NCI-H524 (cell line): ENCODE measurements at places on chromosomes 2 and 18.
A peak's percentile ranks its signal among the peaks of the same experiment; 100 is the strongest.

DNA sequence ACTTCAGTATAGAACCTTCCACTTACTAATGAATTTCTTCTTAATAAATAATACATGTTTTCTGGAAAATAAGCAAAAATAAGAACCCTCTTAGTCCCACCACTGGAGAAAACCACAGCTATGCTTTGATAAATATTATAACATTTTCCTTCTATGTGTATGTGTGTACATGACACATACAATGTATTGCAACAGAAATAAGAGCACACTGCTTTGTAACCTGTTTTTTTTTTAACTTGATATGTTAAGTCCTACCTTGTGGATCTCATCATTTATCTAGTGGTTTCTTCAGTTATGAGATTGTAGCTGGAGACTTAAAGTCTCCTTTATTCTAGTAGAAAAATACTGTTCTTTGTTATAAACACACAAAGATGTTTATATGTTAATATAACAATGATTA lies 17.2 kb downstream of the INPP1 start:
- no peak for DNase-seq

DNA sequence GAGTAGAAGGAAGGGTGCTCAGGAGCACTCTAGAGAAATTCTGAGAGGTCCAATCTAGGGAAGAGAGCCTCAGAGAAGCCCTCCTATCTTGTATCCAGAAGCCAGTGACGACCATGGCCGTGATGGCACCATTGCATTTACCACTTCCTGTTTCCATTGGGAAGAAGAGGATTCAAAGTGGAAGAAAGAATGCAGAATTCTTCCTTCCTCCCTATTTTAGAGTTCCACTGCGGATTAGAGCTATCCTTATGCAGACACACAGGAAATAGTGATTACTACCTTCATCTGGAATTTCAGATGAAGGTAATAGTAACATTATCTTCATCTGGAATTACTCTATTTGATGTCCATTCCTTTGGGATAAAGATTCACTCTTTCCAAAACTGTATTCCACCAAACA lies 45.6 kb upstream of the PCBP1 start:
- DNase-seq, result no peak

DNA sequence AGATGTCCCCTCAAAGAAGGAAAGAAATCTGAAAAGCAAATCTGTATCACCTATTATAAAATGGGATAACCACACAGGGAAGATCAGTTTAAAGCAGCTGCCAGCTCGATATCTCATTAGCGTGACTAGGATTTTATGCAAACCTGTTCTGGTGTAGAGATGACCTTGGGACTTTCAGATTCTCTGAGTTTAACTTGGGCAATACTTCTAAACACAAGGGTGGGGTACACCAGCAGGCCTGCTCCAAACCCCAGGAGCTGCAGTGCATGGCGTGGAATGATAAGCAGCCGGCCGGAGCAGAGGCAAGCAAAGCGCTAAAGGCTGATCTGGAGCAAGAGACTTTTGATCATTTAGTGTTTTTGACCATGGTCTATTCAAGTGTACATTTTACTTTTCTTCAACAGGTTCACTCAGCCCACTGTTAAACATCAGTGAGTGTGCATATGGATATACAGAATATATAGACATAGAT lies 4.7 kb downstream of the SERTAD2 start:
- DNase-seq, result no peak

DNA sequence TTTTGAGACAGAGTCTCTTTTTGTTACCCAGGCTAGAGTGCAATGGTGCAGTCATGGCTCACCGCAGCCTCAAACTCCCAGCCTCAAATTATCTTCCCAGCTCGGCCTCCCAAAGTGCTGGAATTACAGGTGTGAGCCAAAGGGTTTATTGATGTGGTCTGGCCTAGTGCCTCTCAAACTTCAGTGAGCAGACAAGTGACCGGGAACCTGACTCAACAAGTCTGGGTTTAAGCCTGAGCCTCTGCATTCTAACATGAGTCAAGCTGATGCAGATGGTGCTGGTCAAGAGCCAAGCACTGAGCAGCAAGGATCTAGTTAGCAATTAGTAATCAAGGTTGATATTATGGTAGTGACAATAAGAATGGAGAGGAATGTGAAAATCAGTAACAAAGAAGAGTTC lies 21.3 kb downstream of the CDK15 start:
- no peak for DNase-seq

DNA sequence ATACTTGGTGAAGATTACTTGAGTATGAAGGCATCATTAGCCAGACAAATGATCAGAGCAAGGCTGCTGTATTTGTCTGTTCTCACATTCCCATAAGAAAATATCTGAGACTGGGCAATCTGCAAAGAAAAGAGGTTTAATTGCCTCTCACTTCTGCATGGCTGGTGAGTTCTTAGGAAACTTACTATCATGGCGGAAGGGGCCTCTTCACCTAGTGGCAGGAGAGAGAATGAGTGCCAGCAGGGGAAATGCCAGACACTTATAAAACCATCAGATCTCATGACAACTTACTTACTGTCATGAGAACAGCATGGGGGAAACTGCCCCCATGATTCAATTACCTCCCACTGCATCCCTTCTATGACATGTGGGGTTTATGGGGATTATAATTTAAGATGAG lies 452.3 kb downstream of the GALR1 start:
- no peak for DNase-seq

GRCh38 chr2:67217398-67217797 lies 179.7 kb upstream of the ETAA1 start:
- no peak for DNase-seq

DNA sequence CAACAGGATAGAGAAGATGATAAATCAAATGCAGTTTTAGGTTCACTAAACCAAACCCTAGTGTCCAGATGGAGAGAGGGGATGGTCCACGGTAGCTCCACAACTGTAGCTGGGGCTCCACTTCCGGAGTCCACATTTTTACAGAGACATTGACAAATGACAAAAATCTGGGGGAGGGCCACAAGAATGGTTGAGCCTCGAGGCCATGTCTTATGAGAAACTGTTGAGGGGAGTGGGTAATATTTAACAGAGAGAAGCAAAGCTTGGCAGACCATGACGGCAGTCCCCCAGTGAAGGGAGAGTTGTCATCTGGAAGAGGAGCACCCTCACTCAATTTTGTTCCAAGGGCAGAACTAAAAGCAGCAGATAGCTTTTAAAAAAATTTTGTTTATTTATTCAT lies 17.6 kb upstream of the EPHA4 start:
- DNase-seq, result no peak

GRCh38 chr2:100292022-100292580 lies 30.2 kb downstream of the LONRF2 start:
- no peak for DNase-seq

- no peak for DNase-seq
These were observed 85.7 kb upstream of the RBBP8 start for GRCh38 chr18:22847392-22847791.

DNA sequence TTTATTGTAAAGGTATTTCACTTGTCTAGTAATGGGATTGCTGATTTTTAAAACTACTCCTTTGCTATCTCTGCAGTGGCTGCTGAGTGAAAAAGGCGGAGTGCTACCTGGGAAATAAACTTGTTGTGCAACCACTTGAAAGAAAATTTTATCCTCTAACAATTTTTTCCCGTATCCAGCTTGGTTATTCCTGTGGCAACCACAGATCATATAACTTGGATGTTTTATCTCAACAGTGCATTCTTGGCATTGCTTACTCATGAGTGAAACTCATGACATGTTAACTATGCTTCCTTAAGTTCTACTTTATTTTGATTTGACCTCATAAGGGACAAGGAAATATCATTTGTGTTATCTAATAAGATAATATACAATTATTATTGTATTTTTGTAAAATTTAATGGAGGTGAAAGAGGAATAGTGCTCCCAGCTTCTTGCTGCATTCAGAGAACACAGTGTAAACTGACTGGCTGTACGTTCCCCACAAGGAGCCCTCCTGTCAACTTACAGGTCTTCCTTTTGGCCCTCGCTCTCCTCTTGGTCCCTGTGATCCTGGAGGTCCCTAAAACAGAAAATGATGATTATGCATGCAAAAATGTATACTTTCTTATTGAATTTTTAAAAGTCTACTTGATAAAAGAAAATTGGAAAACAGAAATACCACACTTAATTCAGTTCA lies 82.7 kb downstream of the COL5A2 start:
- no peak for DNase-seq

DNA sequence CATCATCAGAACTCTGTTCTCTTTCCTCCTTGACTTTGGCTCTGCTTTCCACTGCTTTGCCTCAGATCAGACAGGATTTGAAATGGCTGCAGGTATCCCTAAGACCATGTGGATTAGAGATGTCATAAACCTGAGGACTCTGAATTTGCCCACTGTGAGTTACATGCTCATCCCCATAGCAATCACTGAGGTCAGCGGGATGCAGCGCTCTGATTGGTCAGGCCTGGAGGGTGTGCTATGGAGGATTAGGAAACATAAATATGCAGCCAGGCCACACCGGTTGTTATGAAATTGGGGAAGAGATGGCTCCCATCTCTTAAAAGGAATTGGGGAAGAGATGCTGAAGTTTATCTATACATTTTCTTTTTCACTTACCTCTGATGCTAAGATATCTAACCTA lies 73.7 kb upstream of the DNAJC10 start:
- peak; percentile 28 for DNase-seq

DNA sequence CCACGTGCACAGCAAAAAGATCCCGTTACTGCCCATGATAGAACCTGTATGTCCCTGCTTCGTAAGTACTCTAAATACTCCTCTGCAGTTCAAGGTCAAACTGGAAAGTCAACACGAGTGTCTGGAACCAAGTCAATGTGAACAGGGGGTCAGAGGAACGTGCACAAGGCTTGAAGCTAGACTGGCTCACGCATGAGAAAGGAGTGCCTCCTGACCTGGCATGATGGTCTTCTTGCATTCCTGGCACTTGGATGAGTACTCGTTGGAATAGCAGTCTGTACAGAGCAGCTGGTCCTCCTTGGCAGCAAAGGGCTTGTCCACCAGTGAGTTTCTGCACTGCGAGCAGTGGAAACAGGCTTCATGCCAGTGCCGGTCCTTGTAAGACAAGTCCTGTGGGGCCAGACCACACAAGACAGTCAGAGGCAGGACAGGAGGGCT lies 25.5 kb downstream of the FHL2 start:
- DNase-seq, result no peak

GRCh38 chr18:13124411-13124810 lies 94.1 kb upstream of the LDLRAD4 start:
- no peak for DNase-seq

DNA sequence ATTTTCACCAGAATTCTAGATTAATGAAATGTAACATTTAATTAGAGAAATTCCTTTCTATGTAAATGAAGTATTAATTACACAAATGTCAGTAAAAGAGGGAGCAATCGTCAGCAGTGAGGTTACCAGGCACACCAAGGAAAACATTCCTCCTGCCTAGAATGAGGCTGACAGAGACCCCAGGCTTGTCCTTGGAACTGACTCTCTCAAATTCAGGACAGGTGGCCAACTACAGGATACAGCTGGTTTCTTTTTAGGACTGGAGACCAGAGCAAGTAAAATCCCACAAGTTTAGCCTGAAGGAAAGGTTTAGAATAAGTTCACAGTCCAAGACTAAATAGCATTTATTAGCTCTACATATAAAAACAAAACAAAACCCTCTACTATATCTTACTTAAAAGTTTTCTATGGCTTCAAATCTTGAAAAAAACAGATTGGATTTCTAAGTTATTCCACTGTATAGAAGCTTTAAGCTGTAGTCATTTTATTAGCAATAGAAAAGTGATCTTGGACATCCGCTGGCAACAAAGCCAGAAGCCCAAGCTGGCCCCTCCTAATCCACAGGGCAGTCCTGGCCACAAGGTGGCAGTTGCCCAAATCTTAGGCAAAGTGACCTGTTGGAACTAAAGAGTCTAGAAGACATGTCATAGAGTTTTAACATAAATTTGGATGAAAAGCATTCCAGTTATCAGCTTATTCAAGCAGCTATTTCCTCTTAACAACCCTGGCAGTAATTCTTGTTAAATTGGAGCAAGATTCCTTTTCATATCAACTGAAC lies 81.0 kb downstream of the SP3 start:
- DNase-seq, result peak; percentile 46

- no peak for DNase-seq
These were observed 7.7 kb downstream of the FAM228A start for GRCh38 chr2:24182507-24182906.

- DNase-seq, result no peak
These were observed 93.5 kb downstream of the ZNF516 start for GRCh38 chr18:76401498-76401897.

DNA sequence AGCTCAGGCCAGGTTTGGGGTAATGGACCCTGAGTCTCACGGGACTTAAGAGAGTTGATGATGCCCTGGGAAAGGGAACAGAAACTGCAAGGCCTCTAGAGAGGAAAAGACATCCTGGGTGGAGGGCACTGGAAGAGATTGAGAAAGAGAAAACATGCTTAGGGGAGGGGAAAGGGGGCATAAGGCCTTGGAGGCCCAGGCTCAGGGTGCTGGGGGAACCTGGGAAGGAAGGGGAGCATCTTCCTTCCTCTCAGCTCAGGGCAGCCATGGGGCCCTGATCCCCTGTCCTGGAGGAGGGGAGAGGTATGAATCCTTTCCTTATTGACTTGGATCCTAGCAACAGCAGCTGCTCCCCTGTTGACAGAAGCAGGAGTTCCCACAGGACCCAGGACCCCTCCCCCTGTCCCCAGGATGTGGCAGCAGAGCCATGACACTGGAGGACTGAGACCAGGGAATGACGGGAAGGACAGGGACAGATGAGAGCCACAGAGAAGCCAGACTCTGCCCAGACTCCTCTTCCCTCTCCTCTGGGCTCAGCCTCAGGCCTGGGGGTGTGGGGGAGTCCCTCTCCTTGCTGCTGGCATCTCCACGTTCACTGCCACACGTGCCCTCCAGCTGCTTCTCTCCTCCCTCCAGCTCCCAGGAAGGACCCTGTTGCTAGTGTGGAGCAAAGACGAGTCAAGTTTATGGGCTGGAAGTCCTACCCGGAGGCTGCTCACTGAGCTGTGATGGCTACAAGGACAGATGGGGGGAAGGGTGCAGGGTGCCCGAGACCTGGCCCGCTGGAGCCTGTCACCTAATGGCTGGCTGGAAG lies 815 bp downstream of the GPBAR1 start:
- DNase-seq, result no peak

GRCh38 chr2:64678771-64679590 lies 25.3 kb upstream of the SERTAD2 start:
- DNase-seq, result no peak

GRCh38 chr2:202361108-202361507 lies 15.0 kb upstream of the BMPR2 start:
- DNase-seq, result no peak

- DNase-seq, result no peak
These were observed 133.9 kb downstream of the ZNF532 start for GRCh38 chr18:58998401-58999203.

DNA sequence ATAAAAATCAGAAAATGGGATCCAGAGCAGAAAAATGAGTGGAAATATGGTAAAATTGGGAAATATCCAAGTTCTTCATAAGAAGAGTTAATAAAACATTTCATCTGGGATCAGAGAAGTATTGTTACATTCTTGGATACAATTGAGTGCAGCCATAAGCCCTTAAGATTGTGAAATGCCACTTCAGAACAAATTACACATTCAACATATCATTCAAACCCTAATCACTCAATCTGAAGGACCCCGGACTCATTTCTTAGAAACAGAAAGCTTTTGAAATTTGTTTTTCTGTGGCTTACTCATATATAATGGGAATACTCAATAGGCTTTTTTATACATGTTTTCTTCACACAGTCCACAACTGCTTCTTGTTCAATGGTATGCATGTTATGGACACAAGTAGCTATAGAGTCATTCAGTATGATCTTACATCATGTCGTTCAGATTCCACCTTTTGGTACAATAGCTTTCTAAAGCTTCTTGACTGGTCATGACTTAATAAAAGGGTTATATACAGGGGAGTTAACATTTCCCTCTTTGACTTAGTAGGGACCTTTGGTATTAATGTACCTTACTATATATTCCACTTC lies 39.9 kb downstream of the SCN7A start:
- peak; percentile 9 for DNase-seq

GRCh38 chr2:10891848-10892247 lies 19.9 kb upstream of the KCNF1 start:
- no peak for DNase-seq
